ENCODE measurements at places on chromosomes 16 and 17.
A peak's percentile ranks its signal among the peaks of the same experiment; 100 is the strongest.

GRCh38 chr17:73991260-73991659 lies 212.2 kb upstream of the RPL38 start:
- no peak for DNase-seq

DNA sequence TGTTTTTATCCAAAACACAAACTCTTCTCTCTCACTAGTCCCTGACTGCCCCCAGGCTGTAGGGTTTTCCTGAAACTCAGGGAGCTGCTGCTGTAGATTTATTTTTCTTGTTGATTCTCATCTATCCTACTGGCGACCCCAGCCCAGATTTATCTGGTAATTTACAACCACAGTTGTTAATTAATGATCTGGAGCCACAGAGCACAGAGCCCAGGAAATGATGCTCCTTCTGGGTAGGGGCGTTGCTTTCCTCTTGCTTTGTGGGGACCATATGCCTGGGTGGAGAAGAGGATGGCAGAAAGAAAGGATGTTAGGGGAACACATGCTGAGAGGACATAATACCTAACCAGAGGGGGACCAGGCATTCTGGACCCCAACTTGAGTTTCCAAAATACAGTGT lies 7.4 kb upstream of the ETV4 start:
- DNase-seq: no peak

- no peak for DNase-seq
Observed at GRCh38 chr17:82593590-82594087, 54.6 kb downstream of the WDR45B start.

DNA sequence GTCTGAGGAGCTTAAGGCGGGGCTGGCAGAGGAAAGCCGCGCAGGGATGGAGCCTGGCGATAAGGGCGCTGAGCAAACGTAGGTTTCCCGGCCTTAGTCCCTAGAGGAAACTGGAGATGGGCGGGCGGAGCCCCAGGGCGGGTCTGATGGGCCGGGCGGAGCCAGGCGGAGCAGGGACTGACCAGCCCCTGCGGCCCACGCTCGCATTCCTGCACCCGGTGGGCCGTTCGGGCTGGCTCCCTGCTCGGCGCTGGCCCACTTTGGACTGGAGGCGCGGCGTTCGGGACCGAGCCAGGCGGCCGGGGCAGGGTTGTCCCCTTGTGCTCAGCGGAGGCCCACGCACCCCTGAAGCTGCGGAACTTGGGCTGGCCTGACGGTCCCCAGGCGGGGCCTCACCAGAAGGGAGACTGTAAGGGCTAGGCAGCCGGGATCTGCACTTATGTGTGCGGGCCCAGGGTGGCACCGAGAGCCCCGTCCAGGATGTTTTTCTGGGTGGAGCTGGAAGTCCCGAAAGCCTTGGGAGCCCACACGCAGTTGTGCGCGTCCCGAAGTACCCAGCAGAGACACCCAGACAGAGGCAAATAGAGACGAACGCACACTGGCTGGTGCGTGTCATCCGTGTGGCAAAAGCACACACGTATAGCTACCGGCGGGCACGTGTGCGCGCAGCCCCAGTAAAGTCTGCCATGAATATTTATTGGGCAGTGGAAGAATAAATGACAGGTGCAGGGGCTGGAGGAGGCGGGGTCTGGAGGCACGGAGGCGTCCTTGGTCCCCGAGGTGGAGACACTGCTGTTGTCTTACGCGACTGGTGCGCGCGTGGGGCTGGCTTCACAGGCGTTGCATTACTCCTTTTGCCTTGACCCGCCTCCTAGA lies 1.4 kb downstream of the PYDC1 start:
- DNase-seq: no peak

DNA sequence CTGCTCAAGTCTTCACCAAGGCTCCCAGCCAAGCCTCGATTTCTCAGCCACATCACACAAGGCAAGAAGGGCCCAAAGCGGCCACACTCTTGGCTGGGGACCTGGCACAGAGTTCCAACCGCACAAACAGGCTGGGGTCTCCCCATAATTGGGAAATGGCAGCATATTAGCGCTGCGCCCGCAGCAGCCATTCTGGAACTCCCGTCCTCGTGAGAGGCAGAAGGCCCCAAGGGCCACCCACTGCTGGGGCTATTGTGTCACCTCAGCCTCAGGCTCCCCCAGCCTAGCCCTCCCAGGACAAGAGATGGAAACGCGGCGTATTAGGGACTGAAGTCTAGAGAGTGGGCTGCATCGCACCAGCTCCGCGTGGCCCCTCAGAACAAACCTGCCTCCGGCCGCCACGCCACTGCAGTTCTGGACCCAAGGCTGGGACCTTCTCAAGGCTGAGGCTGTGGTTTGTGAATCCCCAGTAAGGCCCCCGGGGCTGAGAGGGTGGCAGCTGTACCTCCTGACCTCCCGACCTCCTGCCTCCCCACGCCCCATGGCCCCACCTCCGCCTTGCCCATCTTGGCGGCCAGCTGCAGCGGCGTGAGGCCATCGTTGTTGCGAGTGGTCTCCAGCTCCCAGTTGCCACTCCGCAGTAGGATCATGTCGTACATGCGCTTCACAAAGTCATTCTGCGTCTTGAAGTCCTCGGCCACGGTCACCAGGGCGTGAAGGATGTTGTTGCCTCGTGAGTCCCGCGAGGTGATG lies 25.3 kb downstream of the TRPV3 start:
- no peak for DNase-seq

DNA sequence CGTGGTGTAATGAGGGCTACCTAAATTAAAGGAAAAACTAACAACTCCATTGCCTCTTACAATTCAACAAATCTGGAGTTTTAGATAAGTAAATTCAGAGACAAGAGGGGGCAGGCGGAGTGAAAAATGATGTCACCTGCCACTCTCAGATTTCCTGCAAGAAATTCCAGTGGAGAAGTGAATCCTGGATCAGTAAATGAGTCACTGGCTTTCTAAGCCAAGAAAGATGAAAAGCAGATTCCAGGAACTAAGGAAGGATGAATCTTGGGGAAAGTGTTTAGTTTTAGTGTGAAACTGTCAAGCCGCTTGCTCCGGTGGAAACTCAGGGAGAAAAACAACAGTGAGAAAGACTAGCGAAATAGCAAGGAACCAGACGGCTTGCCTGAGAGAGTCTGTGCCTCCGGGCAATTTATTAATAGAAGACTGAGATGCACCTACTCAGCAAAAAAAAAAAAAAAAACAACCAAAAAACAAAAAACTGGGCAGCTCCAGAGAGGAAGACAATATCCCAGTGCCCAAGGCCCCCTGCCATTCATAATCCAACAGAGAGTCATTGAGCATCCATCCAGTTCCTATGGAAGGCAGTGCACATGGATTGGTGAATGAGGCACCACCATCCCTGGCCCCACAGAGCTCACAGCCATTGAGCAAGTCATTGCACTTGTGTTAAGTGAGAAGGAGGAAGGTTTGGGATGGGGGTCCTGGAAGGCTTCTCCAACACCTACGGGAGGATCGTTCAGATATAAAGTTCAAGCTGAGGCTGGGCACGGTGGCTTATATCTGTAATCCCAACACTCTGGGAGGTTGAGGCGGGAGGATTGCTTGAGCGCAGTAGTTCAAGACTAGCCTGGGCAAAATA lies 12.1 kb upstream of the RIPOR1 start:
- no peak for DNase-seq

DNA sequence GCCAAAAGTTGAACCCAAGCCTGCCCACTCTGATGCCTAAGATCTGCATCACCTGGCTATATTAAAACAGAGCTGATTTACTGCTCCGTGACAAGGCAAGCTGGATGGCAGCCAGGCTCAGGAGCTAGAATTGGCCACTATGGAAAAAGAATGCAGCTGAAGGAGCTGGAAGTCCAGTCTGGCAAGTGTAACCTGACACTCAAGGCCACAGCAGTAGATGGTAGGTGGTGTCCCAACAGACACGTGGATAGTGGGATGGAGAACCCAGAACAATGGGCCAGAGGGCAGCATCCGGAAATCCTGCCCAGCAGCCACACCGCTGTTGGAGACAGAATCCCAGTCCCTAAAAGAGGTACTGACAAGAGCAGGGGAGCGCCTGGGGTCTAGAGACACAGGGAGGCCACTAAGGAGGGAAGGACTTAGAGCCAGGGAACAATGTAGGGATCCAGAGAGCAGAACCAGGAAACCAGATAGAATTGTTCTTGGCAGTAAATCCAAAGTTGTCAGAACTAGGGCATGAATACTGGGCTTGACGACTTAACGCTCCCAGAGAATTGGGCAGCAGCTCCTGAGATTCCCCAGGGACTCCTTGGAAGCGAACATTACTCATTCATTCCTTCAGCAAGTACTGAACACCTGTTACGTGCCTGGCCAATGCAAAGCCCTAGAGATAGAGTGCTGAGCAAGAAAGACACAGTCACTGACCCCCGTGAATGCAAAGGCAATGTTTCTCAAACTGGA lies 85.7 kb downstream of the CDYL2 start:
- no peak for DNase-seq

- no peak for DNase-seq
Observed at GRCh38 chr16:9612267-9612666, 520.8 kb downstream of the HAPSTR1 start.

GRCh38 chr17:10870336-10871050 lies 32.6 kb upstream of the PIRT start:
- no peak for DNase-seq

- no peak for DNase-seq
Observed at GRCh38 chr17:7575481-7575883, 4.0 kb upstream of the CD68 start.

GRCh38 chr17:15442311-15443180 lies 24.9 kb downstream of the CDRT4 start:
- DNase-seq: no peak

DNA sequence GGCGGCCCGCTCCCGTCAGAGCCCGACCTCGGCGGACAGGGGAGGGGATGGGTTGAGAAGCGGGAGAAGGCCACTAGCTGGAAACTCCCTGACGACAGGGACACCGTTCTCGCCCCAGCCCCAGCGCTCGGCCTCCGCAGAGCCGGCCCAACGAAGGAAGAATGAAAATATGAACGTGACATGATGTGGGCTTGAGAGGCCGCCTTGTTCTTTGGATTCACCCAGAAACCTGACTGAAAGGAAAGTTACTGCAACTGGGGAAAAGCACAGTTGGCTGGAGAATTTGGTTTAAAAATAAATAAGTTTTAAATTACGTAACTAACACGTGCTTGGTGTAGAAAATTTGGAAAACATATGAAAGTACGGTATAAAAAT lies 21.1 kb downstream of the NPTX1 start:
- DNase-seq: peak; percentile 65

DNA sequence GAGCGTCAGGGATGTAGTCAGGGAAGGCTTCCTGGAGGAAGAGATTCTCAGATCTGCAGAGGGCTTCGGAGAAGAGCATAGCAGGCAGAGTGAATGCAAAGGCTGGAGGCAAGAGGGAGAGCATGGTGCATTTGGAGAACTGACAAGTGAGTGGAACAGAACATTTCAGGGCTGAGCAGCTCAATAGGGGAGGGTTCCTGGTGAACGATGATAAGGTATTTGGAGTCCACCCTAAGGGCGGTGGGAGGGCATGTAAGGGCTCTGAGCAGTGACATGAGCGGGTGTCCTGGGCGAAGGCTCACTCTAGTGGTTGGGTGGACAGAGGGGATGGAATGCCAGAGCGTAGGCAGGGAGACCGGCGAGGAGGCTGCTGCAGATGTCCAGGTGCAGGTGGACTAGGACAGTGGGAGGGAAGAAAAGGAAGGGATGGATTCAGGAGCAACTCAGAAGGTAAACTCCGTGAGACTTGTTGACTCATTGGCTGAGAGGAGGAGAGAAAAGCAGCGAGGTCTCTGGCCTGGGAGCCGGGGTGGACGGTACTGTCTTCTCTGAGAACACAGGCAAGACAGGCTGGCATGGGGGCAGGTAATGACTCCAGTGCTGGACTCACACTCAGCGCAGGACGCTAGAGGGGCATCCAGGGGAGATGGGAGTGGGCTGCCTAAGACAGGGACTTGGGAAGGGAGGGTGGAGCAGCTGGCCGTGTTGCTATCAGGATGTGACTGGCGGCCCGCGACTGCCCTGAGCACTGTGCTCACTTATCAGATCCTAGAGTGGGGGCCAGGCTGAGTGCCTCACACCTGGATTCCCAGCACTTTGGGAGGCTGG lies 1.4 kb upstream of the PITPNA start:
- no peak for DNase-seq

GRCh38 chr17:82909322-82909904 lies 69.6 kb upstream of the ZNF750 start:
- no peak for DNase-seq

DNA sequence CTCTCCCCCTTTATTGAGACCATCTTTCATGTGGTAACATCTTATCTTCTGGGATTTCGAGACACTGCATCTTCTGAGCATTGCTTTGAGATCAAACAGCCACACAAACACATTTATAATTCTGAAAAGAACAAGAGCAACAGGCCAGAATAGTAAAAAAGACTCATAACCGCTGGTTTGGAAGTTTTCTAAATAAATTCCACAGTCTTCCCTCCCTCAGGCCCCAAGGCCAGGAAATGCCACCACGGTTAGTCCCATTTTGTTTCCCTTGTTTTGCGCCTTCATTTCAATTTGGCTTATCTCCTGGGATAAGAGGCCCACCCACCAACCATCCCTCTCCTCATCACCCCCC lies 25.3 kb downstream of the LITAF start:
- no peak for DNase-seq

Measured in activated CD4-positive, alpha-beta T cell treated with anti-CD3 and anti-CD28 coated beads, Interleukin-2, amount 50 U/mL, for 48 hours (primary cell).